NCI-H146 (cell line): ENCODE measurements at places on chromosomes 2 and 18.
A peak's percentile ranks its signal among the peaks of the same experiment; 100 is the strongest.

DNA sequence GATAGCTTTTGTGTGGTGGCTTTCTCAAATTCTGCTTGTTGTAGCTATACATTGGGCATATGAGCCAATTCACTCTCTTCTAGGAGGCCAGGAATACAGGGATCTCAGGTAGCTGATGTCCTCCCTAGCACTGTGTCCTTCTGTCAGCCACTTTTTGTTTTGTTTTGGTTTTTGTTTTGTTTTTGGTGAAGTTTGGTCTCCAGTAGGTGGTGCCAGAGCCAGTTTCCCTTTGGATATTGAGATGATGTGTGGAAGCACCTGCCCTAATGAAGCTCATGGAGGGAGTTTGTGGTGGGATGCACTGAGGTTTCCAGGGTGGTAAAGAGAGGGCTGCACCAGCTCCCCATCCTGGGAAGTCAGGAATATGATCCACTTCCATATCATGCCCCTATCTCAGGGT, 100.5 kb upstream of the VWC2L start:
- no peak for DNase-seq

GRCh38 chr2:40433736-40434135, 18.2 kb downstream of the SLC8A1 start:
- peak; percentile 4 for DNase-seq

GRCh38 chr18:76882146-76882545, 59.8 kb downstream of the ZNF236 start:
- no peak for DNase-seq

DNA sequence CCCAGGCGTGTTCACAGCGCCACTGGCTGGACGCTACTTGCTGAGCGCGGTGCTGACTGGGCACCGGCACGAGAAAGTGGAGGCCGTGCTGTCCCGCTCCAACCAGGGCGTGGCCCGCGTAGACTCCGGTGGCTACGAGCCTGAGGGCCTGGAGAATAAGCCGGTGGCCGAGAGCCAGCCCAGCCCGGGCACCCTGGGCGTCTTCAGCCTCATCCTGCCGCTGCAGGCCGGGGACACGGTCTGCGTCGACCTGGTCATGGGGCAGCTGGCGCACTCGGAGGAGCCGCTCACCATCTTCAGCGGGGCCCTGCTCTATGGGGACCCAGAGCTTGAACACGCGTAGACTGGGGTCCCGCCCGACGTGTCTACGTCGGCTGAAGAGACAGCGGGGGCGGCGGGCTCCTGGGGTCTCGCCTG, 891 bp upstream of the KHK start:
- peak; percentile 49 for DNase-seq

- no peak for DNase-seq
These were observed 6.1 kb upstream of the CCDC195 start for GRCh38 chr2:224722250-224722649.

- DNase-seq, result no peak
These were observed 189.3 kb downstream of the SH3RF3 start for GRCh38 chr2:109318150-109318948.

DNA sequence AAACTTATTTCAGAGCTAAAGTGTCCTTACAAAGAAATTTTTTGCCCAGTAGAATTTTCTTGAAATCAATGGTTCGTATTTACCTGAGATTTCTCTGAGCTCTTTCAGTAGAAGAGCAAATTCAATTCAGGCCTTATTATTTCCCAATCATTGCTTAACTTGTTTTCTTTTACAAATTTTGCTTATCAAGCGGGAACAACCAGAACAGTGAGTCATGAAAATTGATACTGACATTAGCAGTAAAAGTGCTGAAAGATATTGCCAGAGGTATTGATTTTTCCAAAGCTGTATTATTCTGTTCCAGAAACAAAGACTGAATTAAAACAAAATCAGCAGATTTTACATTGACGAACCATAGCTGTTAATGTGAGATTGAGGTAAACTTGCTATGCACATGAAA, 10.1 kb upstream of the RIOK3 start:
- DNase-seq, result peak; percentile 49

GRCh38 chr2:188695953-188696352, 278.2 kb upstream of the COL3A1 start:
- no peak for DNase-seq

DNA sequence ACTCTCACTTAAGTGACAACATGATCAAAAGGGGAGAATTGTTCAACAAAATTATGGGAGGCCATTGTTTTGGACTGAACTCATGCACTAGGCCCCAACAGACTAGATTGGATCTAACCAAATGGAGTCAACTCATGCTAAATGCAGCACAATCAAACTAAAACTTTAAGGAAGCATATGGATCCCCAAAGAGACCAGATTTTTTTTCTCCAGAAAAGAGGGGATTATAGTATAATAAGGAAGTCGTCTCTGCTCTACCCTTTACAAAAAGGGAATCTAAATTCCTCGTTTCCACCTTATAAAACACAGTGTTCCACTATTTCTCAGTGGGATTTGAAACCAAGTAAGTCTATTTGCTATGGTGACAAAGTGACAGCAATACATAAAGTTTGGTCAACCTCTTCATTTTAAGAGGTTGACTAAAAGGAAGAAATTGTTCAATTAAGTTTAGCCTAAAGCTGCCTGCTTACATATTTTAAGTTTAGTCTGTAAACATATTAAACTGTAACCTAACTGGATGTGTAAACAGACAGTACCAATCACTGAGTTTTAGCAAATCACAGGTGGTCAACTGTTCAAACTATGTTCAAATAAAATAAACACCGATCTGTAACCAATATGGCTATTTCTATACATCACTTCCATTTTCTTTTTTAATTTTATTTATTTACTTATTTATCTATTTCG, 40.9 kb upstream of the MAT2A start:
- no peak for DNase-seq

DNA sequence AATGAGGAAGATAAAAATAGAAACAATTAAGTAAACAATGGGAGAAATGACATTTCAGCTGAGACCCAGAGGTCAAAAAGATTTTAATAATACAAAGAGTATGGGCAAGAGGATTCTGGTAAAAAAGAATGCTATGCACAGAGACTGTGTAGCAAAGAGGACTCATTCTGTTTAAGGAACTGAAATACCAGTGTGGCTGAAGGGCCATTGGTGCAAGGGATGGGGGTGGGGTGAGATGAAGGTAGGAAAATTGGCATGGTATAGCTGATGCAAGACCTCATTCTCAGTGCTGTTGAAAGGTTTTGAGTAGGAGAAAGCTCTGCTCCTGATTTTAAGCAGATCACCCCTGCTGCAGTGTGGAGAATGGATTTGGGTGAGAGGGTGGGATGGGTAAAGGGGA, 10.8 kb downstream of the GALNT1 start:
- DNase-seq, result no peak

- DNase-seq, result no peak
These were observed 102.5 kb upstream of the CRIM1 start for GRCh38 chr2:36253086-36253485.

- DNase-seq, result no peak
These were observed 266.3 kb downstream of the TWIST2 start for GRCh38 chr2:239114119-239114581.
